Large intestine (tissue), 12 donors: ENCODE measurements at places on chromosomes 12 and 14. TPM values are rescaled to one million over a fixed set of nuclear protein-coding genes. Genes with fewer than 3 reads are reported as not detected.
A peak's percentile ranks its signal among the peaks of the same experiment; 100 is the strongest.

DNA sequence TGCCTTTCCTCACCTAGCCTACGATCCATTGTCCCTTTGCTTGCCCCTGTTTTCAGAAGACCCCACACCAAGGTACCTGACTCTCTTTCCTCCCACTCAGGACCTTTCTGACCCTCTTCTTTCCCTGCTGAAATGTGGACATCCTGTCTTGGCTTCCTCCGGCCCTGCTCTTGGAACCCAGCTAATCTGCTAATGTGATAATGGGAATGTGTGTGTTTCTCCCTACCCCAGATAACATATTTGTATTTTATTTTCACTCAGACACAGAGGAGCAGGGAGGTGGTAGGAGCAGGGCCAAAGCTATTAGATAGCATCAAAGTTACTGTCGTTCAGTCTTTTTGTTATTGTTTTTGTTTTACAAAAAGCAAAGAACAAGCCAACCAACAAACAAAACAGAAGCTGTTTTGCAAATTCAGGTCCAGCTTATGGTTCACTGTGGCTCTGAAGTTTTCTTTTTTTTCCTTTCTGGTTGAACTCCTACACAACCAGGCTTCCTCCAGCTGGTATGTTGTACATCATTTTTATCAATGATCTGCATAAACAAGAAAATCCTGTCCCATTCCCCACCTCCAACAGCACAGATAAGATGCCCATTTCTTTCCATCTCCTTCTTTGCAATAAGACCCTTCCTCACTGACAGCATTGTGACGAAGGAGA is 137.3 kb downstream of the C12orf75 start:
- H3K27me3 ChIP-seq = peaks cover 7% of the 10 kb centered on the region
- H3K4me3 ChIP-seq = no peak overlapping the region
- no peak for DNase-seq
- H3K4me1 ChIP-seq = no peaks in the 10 kb centered on the region
- no peaks in the 10 kb centered on the region for H3K36me3 ChIP-seq

DNA sequence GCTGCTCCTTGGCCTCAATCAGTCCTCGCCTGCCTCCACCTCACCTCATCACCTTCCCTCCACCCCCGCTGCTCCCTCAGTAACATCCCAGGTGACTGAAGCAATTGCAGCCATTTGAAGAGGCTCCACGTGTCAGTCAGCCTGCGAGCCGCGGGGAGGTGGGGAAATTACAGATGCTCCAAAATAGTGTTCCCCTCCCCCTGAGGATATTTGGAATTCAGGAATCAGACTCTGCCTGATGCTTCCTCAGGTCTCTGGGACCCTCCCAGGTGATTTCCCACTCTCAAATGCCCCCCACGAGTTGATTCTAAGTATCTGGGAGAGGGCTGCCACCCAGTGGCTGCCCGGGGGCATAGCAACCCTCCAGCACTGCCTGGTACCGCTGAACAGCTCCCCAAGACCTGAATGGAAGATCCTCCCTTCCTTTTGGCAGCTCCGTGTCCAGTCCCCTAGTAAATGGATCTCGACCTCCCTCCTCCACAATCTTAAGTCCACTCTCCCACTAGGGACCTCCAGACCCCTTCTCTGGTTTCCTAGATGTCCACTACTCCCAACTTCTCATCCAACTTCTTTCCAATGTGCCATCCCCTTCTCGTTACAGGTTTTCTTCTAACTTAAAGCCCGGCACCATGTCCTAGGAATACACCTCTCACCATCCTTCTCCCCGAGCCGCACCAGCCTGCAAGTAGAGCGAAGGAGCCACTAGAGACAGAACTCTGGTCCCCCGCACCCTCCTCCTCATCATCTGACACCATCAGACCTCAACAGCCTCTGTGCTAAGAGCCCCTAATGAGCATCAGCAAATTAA is 1.4 kb upstream of the ASIC1 start:
- no peak overlapping the region for H3K27ac ChIP-seq
- H3K36me3 ChIP-seq = no peaks in the 10 kb centered on the region
- no peak overlapping the region for H3K4me3 ChIP-seq
- H3K27me3 ChIP-seq = peaks cover 41% of the 10 kb centered on the region

GRCh38 chr12:8681129-8681884 is 16.5 kb upstream of the RIMKLB start:
- peak; percentile 90 for DNase-seq
- no peaks in the 10 kb centered on the region for H3K27me3 ChIP-seq
- H3K4me1 ChIP-seq = no peaks in the 10 kb centered on the region
- no peak overlapping the region for H3K4me3 ChIP-seq
- H3K36me3 ChIP-seq = no peaks in the 10 kb centered on the region
- peak overlapping the region; percentile 30 for H3K27ac ChIP-seq

DNA sequence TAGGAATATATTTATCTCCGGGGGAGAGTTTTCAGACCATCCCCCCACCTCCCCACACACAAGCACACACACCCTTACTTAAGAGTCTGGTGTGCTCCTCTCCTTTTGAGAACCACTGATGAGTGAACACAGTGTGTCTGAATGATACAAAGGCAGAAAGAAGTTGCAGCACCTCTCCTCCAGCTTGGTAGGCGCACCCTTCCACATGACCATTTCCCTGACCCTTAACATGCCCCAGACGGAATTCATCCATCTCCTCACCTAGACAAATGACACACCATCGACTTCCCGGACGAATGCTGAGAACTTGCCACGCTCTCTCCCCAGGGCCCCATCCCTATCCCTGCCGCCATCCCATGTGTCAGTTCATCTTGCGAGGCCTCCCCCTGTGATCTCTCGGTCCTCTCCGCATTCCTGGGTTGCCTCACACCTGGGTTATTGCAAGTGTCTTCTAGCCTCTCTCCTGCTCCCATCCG is 3.9 kb downstream of the TNFRSF1A start:
- peaks cover 19% of the 10 kb centered on the region for H3K36me3 ChIP-seq
- H3K4me1 ChIP-seq = peaks cover 75% of the 10 kb centered on the region
- no peak for DNase-seq
- H3K27me3 ChIP-seq = no peaks in the 10 kb centered on the region
- H3K4me3 ChIP-seq = peak overlapping the region; percentile 7

- H3K4me3 ChIP-seq = no peak overlapping the region
- no peaks in the 10 kb centered on the region for H3K36me3 ChIP-seq
- DNase-seq = no peak
- no peaks in the 10 kb centered on the region for H3K27me3 ChIP-seq
- H3K27ac ChIP-seq = no peak overlapping the region
Measured at GRCh38 chr14:72663956-72664650, 229.8 kb downstream of the DPF3 start.

DNA sequence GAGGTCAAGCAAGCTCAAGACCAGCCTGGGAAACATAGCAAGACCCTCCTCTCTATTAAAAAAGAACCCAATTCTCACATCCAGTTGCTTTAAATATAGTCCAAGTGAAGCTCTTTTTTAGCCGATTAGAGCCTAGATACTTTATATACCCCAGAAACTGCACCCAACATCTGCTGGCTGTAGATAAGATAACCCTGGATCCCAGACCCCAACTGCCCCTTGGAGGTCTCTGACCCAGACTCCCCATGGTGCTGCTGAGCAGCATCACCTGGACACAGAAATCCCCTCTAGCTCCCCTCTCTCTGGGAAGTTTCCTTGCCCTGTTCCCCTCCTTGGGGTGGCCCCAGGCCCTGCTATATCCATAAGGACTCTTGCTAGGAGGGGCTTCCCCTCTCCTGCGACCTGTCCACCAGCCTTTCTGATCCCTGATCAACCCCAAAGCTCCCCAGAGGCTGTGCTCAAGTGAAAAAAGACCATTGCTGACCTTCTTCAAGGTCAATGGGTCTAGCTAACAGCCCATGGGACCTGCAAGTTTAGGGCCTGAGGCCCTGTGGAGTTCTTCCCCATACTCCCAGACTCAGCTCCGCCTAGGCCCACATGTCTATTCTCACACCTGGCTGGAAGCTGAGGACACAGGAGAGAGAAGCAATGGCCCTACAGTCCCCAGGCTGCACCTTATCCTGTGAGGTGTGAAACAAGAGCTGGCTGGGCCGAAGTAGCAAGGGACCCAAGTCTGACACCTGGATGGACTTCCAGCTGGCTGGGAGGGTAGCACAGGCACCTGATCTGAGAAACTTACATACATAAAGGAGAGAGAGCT is 56.2 kb downstream of the ARL6IP4 start:
- H3K4me3 ChIP-seq = no peak overlapping the region
- peaks cover 2% of the 10 kb centered on the region for H3K4me1 ChIP-seq
- H3K36me3 ChIP-seq = peaks cover 11% of the 10 kb centered on the region
- no peak for DNase-seq
- no peaks in the 10 kb centered on the region for H3K27me3 ChIP-seq

GRCh38 chr14:81177225-81177624 is 43.5 kb downstream of the GTF2A1 start:
- H3K4me3 ChIP-seq = no peak overlapping the region
- no peaks in the 10 kb centered on the region for H3K4me1 ChIP-seq
- DNase-seq = no peak

- DNase-seq = no peak
- no peaks in the 10 kb centered on the region for H3K4me1 ChIP-seq
- H3K36me3 ChIP-seq = no peaks in the 10 kb centered on the region
- no peak overlapping the region for H3K27ac ChIP-seq
- no peak overlapping the region for H3K4me3 ChIP-seq
Measured at GRCh38 chr12:23860019-23860418, 89.5 kb downstream of the SOX5 start.

GRIP1 gene
- polyA plus RNA-seq = 6.7 TPM

CIDEB gene
- polyA plus RNA-seq = 105 TPM

C12orf42 gene
- 0.16 TPM for polyA plus RNA-seq

KCNA5 gene
- polyA plus RNA-seq = 0.79 TPM
